ENCODE measurements at places on chromosomes 7 and 10. TPM values are rescaled to one million over a fixed set of nuclear protein-coding genes. Genes with fewer than 3 reads are reported as not detected.

SLC18A3 gene
- total RNA-seq: not detected

GRCh38 chr10:20100171-20100570, 283.9 kb downstream of the PLXDC2 start:
- no peaks in the 10 kb centered on the region for H3K27me3 ChIP-seq
- H3K4me1 ChIP-seq: no peaks in the 10 kb centered on the region
- no peaks in the 10 kb centered on the region for H3K36me3 ChIP-seq
- no peak overlapping the region for H3K4me3 ChIP-seq
- no peak overlapping the region for H3K27ac ChIP-seq

- H3K4me1 ChIP-seq: no peaks in the 10 kb centered on the region
- DNase-seq: no peak
- H3K27me3 ChIP-seq: peaks cover 1% of the 10 kb centered on the region
- H3K27ac ChIP-seq: no peak overlapping the region
Measured at GRCh38 chr10:125489731-125490130, 193.2 kb downstream of the TEX36 start.

SMARCD3 gene
- total RNA-seq: not detected

DNA sequence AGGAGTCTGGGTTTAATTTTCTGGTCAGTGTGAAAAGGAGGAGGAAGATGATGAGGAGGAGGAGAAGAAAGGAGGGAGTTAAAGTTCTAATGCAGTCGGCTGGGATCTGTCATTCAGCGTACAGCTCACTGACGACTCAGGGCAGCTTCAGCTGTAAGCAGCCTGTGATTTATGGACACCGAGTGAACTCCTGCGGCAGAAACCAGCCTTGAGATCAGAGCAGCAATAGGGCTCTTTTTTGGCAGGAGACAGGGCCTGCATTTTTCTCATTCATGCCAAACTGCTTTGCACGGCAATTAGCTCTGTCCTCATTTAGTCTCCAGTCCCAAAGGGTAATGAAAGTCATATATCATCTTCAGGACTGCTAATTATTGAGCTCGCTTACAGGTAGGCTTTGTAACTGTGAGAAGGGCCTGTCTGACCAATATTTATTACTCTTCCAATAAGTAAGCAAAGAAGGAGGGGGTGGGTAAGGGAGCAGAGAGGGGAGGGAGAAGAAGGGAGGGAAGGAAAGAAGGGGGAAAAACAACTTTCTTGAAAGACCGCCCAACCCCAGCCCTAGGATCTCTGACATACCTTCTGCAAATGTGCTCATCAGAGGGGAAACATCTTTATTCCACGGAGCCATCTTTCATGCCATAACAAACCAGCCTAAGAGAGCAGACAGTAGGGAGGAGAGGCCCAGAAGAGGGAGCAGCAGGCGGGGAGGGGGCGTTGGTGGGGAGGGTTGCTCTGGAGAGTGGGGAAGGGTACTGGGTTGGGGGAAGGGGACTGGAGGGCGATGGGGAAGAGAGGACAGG, 48.1 kb upstream of the COMTD1 start:
- H3K27me3 ChIP-seq: peaks cover 54% of the 10 kb centered on the region
- no peaks in the 10 kb centered on the region for H3K36me3 ChIP-seq
- no peaks in the 10 kb centered on the region for H3K4me1 ChIP-seq
- H3K27ac ChIP-seq: no peak overlapping the region

PLPP4 gene
- not detected for total RNA-seq

GRCh38 chr10:12391206-12391605, 41.9 kb downstream of the CAMK1D start:
- H3K36me3 ChIP-seq: peaks cover 20% of the 10 kb centered on the region
- H3K4me3 ChIP-seq: no peak overlapping the region
- H3K27me3 ChIP-seq: no peaks in the 10 kb centered on the region
- no peak for DNase-seq
- no peak overlapping the region for H3K27ac ChIP-seq

GRCh38 chr10:76983624-76984023, 654.0 kb downstream of the KCNMA1 start:
- H3K4me3 ChIP-seq: no peak overlapping the region
- no peak overlapping the region for H3K27ac ChIP-seq
- no peaks in the 10 kb centered on the region for H3K4me1 ChIP-seq
- H3K27me3 ChIP-seq: no peaks in the 10 kb centered on the region
- no peaks in the 10 kb centered on the region for H3K36me3 ChIP-seq
- no peak for DNase-seq

GRCh38 chr10:47294057-47294456, 5.9 kb upstream of the GDF10 start:
- no peaks in the 10 kb centered on the region for H3K36me3 ChIP-seq
- no peak overlapping the region for H3K27ac ChIP-seq
- DNase-seq: no peak
- no peaks in the 10 kb centered on the region for H3K4me1 ChIP-seq
- H3K4me3 ChIP-seq: no peak overlapping the region

ADRB1 gene
- not detected for total RNA-seq
